ENCODE measurements at places on chromosomes 6 and 20. TPM values are rescaled to one million over a fixed set of nuclear protein-coding genes. Genes with fewer than 3 reads are reported as not detected.
A peak's percentile ranks its signal among the peaks of the same experiment; 100 is the strongest.

DNA sequence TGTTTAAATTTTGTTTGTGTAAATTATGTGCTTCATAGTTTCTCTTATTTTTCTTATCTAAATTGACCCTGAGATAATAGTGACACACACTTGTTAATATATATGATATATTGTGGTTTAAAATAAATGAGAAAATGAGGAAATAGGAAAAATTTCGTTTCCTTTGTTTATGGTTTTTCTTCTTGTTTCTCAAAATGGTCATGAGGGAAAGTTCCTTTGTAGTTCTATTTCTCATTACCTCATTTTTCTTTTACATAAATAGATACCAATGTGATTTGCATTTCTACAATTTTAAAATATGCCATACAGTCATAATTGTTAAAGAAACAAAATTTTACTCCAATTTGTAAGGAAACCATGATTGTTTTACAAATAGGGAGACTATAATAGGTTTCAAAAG, 9.2 kb downstream of the OR2A4 start:
- no peak for DNase-seq

DNA sequence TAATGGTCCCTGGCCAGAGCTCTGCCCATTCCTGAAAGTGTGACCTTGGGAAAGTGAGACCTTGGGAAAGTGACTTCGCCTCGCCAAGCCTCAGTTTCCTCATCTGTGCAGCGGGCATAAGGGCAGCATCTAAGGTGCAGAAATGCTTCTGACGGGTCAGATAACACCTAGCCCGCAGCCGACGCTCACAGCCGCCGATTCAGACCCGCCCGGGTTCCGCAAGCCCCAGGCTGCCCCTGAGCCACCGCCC, 486 bp downstream of the FKBP1A start:
- DNase-seq, result no peak

DNA sequence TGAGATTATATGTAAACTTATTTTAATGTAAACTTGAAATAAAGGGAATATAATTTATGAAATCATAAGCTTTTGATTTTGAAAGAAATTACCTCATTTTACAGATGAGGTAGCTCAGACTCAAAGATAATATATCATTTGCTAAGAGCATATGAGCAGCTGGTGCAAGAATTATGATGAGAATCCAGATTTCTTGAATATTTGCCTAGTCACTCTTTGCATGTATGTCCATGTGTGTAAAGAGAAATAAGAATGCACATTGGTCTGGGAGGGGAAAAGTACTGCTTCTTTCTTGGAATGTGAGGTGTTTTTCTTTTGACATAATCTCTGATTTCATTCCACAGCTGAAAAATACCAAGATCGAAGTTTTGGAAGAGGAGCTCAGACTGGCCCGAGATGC, 11.1 kb upstream of the SNRNP48 start:
- DNase-seq, result no peak

GRCh38 chr20:50929299-50930138, 1.7 kb downstream of the ADNP start:
- peak; percentile 86 for DNase-seq

The DEFB128 gene
- total RNA-seq, result not detected

- no peak for DNase-seq
Observed at GRCh38 chr6:44150317-44150917, 8.2 kb upstream of the CAPN11 start.

DNA sequence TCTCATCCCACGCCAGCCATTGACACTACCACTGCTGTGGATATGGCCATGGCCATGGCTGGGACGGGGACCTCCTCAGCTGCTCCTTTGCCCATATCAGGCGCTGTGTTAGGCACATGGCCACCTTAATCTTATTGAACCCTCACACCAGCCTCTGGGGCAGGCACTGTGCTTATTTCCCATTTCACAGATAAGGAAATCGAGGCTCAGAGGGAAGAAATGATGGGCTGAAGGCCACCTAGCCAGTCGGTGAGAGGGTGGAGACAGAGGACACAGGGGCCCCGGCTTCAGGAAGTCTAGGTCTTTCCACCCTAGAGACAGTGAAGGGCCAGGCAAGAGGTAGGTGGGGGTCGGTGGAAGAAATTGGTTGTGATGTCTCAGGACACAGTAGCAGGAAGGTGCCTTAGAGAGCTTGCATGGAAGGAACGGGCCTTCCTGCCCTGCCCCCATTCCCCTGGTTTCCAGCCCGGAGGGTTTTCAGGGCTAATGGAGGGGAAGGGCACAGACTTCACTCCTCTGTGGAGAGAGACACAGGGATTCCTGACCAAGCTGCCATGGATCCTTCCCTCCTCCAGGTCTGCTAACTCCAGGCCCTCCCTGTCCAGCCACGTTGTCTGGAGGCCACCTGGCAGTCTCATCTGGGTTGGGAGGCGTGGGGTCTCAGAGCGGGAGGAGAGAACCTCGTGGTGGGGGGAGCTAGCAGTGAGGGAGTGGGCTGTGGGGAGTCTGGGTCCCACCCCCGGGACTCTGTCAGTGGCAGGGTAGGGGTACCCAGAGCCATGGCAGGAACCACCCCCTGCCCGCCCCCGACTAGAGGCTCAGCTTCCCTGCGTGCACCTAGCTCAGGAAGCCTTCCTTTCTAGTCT, 120.4 kb downstream of the VEGFA start:
- DNase-seq, result no peak

GRCh38 chr6:11964729-11965335, 47.3 kb upstream of the HIVEP1 start:
- no peak for DNase-seq

- DNase-seq, result no peak
Observed at GRCh38 chr6:131134980-131135243, 355 bp upstream of the AKAP7 start.

GRCh38 chr6:116431964-116432595, 29.1 kb upstream of the CALHM6 start:
- no peak for DNase-seq

DNA sequence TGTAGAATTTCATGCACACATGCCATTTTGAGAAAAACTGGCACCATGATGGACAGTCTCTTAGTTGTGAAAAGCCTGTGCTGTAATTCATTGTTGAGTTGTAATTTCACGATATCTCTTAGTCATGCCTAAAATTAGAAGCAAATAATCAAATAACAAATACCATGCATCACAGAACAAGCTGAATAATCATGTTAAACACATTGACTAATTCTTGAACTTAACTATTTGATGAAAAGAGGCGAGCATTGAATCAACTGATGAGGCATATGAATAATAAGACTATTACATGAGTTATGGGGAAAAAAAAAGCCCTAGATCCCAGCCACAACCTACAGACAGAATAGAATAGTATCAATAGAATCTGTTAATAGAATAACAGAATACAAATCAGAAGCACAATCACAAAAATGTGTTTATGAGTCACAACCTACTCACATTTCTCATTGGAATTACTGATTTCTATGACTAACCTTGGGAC, 14.2 kb upstream of the RNF217 start:
- no peak for DNase-seq

DNA sequence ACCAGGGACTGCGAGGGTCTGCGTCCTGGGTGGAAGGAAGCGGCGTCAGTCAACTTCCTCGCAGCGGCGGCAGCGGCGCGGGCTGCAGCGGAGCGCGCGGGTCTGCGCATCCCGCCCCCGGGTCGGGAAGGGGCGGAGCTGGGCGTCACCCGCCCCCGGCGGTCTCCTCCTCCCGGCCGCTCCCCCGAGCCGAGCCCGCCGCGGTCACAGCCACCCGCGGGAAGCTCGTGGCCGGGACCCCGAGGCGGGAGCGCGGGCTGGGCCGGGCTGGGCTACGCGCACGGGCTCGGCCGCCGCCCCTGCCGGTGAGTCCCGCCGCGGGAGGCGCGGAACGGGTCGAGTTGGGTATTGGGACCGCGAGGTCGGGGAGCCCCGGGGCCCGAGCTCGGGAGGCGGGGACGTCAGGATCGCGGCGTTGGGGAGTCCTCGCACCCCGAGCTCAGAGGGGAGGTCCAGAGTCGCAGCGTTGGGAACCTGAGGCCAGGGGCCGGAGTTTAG, at the start of gene PAQR8:
TSS of gene PAQR8 (plus strand) at position 207 of the 498 bp plus-strand sequence. CDS start 41,063 bp downstream, outside the sequence.
- peak; percentile 90 for DNase-seq

The FOXS1 gene
- total RNA-seq, result 1.3 TPM

The IMPG1 gene
- not detected for total RNA-seq

DNA sequence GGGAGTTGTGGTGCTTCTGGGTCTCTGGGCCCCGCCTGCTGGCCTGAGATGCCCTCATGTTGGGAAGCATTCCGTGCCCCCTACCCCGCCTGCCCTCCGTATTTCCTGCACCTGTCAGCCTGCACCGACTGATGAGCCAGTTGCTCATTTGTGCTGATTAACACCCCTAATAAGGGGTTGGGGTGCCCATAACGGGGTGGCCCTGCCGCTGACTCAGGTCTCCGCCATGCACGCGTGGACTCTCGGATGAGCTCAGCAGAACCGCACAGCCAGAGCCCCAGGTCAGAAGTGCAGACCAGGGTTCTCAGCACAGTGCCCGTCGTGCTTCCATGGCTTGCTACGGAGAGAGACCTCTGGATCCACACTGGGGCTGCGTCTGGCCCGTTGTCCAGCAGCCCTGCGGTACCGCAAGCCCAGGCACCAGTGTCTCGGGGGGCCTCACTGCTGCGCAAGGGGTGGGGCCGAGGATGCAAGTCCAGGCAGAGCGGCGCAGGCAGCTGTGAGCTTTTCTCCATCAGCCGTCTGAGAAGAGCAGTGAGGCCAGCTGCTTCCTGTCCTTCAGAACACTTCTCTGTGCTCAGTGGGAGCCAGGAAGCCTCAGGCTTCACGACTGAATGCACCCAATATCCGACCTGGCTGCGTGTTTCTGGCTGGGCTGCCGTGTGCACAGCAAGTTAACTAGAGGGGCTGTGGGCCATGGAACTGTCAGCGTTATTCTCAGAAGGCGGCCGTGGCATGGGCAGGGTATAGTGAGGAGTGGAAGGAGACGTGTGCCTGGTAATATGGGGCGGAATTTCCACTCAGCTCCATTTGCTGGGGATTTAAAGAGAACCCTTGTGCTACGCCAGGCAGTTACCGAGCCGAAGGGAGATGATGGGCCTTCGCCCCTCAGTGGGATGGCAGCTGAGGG, 18.6 kb downstream of the MTG2 start:
- peak; percentile 25 for DNase-seq

DNA sequence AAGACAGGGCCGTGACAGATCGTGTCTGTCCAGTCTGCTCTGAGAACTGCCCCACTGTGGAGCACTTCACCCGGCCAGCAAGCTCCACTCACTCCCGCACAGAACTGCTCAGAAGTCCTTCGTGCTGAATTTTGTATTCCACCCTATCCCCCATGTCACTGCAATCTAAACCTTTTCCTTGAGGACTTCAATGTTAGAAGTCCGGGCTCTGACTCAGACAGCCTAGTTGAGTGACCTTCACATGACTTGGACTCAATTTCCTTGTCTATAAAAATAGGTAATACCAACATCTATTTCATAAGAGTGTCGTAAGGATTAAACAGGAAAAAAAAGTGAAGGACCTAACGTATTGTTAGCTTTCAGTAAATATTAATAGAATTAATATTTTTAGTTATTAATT, 161.6 kb downstream of the QRSL1 start:
- no peak for DNase-seq

DNA sequence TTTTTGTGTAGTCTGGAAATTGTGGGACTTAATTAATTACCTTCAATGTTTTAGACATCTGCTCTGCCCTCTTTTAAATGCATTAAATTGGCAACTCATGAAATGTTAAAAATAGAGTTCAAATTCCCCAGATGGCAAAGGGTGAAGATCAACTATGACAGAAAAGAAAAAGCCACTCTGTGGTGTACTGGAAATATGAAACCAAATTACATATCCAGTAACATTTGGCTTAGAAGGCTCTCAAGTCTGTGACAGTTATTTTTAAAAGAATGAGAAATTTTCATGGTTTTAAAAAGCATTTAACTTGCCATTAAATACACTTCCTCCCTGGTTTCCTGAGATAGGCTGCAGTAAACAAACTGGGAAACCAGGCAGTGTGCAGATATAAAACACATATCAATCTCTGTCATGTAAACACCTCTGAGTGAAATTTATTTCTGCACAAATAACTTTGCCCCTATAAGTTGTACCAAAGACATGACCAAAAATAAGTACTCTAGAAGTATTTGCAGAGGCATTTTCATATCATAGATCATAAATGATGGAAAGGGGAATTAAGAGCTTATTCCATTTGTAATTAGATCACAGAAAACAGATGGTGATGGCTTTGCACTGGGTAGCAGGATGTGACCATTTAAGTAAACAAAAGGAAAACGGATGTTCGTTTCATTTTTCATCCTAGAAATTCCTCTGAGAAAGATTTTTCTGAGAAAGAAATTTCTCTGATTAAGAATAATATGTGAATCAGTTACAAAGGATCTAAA, 360.1 kb downstream of the SAMD5 start:
- no peak for DNase-seq

DNA sequence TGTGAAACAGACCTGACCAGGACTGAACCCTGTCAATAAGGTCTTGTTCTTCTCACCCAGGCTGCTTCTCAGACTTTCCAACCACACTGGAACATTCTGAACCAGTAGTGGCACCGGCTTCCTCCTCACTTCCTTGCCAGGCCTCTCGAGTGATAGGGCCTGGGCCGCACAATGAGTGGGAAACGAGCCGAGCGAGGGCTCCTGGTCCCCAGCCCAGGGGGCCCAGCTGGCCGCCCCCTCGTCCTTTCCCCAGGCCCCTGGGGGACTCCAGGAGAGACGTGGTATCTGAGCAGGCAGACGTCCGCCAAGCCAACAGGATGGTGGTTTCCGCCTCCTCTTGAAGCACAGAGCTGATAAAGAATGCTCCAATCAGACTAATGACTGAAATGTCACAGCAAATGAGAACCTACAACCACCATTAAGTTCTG, 117.9 kb downstream of the GMDS start:
- DNase-seq, result peak; percentile 54

GRCh38 chr6:117547688-117548621, 54.4 kb downstream of the GOPC start:
- peak; percentile 80 for DNase-seq

DNA sequence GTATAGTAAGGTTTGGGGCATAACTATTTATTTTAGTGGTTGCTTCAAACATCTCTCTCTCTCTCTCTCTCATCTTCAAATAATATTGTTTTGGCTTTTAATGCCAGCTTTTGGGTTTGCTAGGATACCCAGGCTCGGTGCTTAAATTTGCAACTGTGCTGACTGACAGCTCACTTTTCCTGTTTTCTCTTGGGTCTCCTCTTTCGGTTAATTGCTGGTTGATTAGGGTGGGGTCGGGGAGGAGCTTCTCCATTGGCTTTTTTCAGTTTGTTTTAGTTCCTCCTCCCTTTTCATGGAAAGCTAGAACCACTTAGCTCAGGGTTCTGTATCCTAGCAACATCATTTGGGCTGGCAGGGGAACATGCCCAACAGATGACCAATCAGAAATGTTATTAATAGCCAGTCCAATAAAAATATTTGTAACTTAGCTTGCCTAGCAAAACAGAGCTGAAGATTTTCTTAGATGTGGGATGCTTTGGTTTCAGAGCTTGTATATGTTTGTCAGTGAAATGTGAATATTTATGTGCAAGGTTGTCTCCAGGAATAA, 11.3 kb downstream of the TFAP2B start:
- no peak for DNase-seq

DNA sequence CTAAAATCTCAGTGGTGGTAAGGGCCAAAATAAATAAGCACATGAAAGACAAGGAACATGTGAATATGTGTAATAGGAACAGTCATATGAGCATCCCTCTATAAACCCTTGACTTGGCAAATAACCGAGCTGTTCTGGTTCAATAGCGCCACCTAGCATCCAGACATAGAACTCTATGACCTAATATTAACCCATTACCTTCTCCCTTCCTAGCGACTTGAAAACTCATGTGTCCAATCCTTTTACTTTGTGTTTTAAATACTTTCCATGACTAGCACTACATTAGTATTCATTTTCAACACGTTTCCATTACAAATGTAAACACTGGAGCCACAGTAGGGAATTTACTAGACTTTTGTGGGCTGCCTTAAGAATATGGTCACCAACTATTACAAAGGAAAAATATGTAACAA, 279.7 kb downstream of the UST start:
- DNase-seq, result no peak

All from left ventricle myocardium superior (tissue), 1 donor.